Lower leg skin (tissue), 4 donors: ENCODE measurements at places on chromosomes 1 and 21.
A peak's percentile ranks its signal among the peaks of the same experiment; 100 is the strongest.

DNA sequence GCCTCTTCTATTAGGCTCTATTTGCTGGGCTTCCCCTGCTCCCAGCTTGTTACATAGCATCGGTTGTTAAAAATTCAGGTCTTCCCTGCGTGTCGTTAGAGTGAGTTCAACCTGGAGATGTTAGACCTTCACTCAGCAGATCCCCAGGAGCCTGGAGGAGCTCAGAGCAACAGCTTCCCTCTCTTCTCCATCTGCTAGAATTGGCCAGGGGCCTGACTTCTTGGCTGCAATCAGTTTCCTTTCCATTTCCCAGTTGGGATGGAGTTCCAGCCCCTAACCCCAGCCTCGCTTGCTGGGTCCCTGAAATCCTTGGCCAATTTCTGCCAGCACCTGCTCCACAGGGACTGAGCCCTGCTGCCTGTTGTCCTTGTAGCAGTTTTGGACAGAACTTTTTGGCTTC, 55.9 kb downstream of the MT1HL1 start:
- no peak for DNase-seq

DNA sequence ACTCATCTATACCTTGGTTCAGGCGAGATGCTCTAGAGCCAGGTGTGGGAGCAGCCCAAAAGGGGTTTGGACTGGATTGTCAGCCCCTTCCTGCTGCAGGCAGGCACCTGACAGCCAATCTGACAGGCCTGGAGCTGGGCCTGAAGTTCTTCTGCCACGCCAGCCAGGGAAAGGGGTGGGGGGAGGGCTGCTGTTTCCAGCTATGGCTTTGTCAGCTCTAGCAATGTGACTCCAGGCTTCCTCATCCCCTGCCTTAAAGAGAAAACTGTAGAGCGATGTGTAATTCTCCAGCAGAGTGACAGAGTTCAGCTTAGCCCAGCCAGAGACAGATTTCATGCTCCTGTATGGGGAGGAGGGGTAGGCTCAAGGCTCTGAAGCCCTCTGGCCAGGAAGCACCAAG, 30.3 kb downstream of the WNT4 start:
- no peak for DNase-seq

DNA sequence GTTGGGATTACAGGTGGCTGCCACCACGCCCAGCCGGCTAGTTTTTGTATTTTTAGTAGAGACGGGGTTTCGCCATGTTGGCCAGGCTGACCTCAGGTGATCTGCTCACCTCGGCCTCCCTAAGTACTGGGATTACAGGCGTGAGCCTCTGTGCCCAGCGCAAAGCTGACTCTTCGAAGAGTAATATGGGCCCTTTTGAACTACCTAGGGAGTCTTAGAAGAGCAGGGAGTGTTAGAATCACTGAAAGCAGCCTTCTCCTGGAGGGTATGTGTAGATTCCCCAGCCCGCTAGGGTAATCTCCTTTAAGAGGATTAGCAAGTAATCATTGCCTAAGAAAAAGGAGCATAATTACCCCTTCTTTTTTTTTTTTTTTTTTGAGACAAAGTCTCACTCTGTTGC, 6.5 kb upstream of the MAST2 start:
- no peak for DNase-seq

GRCh38 chr1:18387307-18387706, 93.4 kb upstream of the KLHDC7A start:
- DNase-seq, result no peak

- no peak for DNase-seq
Measured at GRCh38 chr1:175714350-175714749, 29.0 kb downstream of the TNR start.

- no peak for DNase-seq
Measured at GRCh38 chr21:21159253-21159899, 161.2 kb downstream of the NCAM2 start.

DNA sequence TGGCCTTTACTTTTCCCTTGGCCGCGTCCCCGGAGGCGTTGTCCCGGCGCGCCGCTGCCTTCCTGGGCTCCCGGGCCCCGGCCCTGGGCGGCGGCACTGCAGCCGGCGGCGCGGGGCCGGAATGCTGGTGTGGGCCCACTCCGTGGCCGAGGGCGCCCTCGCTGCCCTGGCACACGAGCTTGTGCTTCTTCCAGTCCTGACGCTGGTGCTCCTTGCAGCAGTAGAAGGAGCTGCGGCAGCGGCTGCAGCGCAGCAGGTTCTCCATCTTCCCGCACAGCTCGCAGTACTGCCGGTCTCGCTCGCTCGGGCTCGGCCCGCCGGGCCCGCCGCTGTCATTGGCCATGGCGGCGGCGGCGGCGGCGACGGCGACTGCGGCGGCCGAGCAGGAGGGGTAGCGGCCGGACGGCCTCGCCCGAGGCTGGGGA, 529 bp downstream of the EGLN1 start:
- no peak for DNase-seq

DNA sequence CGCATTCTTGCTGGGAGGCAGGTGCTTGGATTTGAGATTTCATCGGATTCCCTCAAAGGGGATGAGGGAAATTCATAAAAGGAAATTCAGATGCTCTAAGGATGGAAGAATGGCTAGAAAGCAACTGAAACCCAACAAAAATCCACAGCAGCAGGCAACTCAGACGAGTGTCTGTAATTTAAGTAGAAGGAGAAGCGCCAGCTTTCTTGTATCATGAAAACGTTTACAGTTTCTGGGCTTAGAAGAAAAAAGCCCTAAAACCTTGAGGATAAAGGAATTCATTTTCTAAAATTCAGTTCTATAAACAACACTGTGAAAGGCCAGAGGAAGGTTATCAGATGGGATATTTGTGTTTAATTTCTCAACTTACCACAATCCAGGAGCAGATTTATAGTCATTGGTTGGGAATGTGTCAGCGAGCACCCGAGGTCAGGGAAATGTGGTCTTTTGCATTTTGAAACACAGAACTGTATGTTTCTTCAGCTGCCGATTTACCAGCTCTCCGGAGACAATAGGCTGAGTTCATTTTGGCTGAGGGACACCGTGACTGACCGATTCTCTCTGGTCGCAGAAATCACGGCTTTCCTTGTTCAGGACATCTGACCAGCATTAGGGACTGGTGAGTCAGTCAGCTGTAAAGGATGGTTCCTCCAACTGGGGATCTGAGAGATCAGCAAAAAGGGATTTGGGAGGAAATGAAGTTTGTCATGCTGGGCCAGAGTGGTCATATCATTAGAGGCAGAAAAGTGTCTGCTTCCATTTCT, 111.6 kb upstream of the ERRFI1 start:
- peak; percentile 60 for DNase-seq

DNA sequence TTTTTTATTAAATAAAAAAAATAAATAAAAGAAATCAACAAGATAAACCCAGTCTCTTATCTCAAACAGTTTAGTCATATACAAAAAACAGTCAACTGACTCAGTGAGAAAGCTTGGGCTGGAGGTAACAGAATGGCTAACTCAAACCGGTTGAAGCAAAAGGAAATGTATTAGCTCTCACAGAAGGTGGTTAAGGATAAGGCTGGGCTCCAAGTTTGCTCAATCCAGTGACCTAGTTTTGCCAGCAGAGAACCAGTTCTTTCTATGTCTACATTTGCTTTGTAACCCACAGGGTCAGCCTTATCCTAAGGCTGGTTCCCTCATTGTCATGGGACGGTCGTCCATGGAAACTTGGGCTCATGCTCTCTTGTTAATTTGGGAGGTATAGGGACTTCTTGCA, 144.5 kb upstream of the L1TD1 start:
- no peak for DNase-seq

DNA sequence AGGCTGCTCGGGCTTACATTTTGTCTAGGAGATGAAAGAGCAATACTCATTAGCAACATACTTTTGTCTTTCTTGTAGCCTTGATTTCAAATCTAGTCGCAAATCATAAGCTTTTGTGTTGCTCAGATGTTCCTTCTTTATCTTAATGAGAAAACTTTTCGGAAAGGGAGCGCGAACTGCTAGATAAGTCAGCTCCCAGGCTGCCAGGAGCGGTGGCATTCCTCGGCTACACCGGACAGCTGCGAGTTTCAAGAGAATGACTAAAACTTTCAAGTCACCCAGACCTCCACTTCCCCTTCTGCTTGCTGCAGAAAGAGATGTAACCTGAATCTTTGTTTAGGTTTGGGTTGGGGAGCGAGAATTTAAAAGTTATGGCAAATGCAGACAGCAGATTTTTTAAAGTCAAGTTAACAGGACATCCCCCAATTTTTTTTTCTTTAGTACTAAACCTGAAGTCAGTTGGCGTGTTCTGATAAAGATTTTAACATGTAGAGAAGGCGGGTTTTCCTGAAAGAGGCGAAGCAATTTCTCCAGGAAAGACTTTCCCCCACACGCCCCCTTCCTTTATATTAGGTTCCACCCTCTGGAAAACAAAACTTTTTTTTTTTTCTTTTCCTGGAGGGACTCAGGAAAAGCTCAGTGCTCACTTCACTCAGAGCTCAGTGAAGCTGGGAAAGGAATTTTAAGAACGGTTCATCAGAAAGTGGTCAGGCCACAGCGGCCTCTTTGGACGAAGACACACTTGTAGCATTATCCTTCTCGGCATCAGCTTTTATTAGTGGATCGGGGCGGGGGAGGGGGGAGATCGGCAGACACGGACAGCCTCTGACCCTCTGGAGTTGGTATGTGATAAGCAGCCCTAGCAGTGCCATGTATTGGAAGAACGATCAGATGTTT, at the start of gene LHX8:
LHX8 (plus strand) TSS at position 639 of the 897 bp plus-strand sequence. CDS start 2,227 bp downstream, outside the sequence.
- DNase-seq, result peak; percentile 58
